ENCODE measurements at places on chromosomes 16 and 17.

GRCh38 chr17:73187203-73187769 lies 5.6 kb upstream of the COG1 start:
- H3K36me3 ChIP-seq = no peaks in the 10 kb centered on the region
- no peak overlapping the region for H3K4me3 ChIP-seq
- no peak overlapping the region for H3K27ac ChIP-seq
- H3K27me3 ChIP-seq = no peaks in the 10 kb centered on the region
- peaks cover 24% of the 10 kb centered on the region for H3K4me1 ChIP-seq

DNA sequence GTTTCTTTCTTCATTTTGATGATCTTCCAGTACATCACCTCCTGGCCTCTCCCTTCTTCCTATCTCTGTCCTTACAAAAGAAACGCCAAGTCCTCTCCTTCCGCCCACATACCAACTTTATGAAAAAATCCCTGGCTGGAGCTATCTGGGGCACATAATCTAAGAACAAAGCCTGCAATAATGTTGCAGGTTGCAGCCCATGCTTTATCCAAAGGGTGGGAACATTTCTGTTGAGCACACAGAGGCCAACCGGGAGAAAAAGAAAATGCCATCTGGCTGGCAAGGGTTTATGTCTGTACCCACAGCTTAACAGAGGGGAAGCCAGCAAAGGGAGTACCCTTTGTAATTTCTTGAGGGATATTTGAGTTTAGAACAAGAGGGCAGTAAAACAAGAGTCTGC lies 409.6 kb downstream of the SOX9 start:
- no peaks in the 10 kb centered on the region for H3K27me3 ChIP-seq
- H3K4me1 ChIP-seq = no peaks in the 10 kb centered on the region
- no peaks in the 10 kb centered on the region for H3K36me3 ChIP-seq
- no peak overlapping the region for H3K27ac ChIP-seq

- no peaks in the 10 kb centered on the region for H3K36me3 ChIP-seq
- no peaks in the 10 kb centered on the region for H3K27me3 ChIP-seq
- no peak for DNase-seq
- no peak overlapping the region for H3K27ac ChIP-seq
- H3K4me3 ChIP-seq = no peak overlapping the region
Measured at GRCh38 chr17:801660-802059, 19.5 kb downstream of the MRM3 start.

DNA sequence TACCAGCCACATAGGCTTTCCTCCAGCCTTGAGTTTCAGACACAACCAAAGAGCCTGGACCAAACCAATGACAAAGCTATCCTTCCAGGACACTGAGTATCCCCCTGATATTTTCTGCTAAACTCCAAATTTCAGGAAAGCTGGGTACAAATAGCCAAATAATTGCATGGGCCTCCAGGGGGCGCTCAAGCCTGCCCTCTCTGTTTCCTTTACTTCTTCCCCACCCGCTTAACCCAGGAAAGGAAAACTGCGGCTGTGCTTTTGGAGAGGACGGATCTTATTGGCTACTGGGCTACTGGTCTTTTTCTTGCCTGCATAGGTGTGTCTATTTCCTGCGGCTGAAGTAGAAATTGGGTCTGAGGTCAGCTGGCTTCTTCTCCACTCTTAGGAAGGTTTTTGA lies 30.1 kb downstream of the GNGT2 start:
- no peak overlapping the region for H3K27ac ChIP-seq
- H3K4me1 ChIP-seq = peaks cover 3% of the 10 kb centered on the region
- H3K4me3 ChIP-seq = no peak overlapping the region
- DNase-seq = peak; percentile 74
- no peaks in the 10 kb centered on the region for H3K36me3 ChIP-seq
- H3K27me3 ChIP-seq = no peaks in the 10 kb centered on the region

- H3K27ac ChIP-seq = no peak overlapping the region
- no peak overlapping the region for H3K4me3 ChIP-seq
- no peak for DNase-seq
- H3K36me3 ChIP-seq = peaks cover 26% of the 10 kb centered on the region
- H3K4me1 ChIP-seq = no peaks in the 10 kb centered on the region
- H3K27me3 ChIP-seq = no peaks in the 10 kb centered on the region
Measured at GRCh38 chr16:68202091-68202519, 33.8 kb downstream of the ESRP2 start.

- H3K36me3 ChIP-seq = no peaks in the 10 kb centered on the region
- H3K27me3 ChIP-seq = no peaks in the 10 kb centered on the region
- H3K27ac ChIP-seq = no peak overlapping the region
- peak; percentile 4 for DNase-seq
- no peaks in the 10 kb centered on the region for H3K4me1 ChIP-seq
Measured at GRCh38 chr16:79628501-79628975, 28.0 kb upstream of the MAF start.

DNA sequence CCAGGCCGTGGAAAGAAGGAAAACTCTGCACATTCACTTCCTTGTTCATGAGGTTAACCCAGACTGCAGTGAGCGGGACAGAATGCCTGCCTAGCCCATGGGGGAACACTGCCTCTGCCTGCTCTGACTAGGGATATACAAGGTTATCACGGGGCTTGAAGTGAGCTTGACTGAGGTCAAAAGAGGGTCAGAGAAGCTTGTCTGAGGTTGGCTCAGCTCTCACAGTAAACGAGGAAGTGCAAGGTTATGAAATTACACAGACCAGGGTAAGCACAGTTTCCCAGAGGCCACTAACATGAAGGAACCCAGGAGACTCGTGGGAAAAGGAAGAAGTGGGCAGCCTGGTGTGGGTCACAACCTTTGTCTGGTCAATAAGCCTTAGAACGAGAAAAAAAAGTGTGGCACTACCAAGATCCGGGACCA lies 28.7 kb downstream of the HIC1 start:
- peaks cover 6% of the 10 kb centered on the region for H3K27me3 ChIP-seq
- H3K4me1 ChIP-seq = peaks cover 66% of the 10 kb centered on the region
- H3K36me3 ChIP-seq = peaks cover 28% of the 10 kb centered on the region
- H3K27ac ChIP-seq = peak overlapping the region; percentile 74
- DNase-seq = peak; percentile 97

- H3K36me3 ChIP-seq = no peaks in the 10 kb centered on the region
- no peak overlapping the region for H3K27ac ChIP-seq
- peaks cover 2% of the 10 kb centered on the region for H3K27me3 ChIP-seq
- no peak for DNase-seq
- H3K4me3 ChIP-seq = peak overlapping the region; percentile 95
- H3K4me1 ChIP-seq = peaks cover 64% of the 10 kb centered on the region
Measured at GRCh38 chr16:88977812-88978607, 1.0 kb upstream of the CBFA2T3 start.

DNA sequence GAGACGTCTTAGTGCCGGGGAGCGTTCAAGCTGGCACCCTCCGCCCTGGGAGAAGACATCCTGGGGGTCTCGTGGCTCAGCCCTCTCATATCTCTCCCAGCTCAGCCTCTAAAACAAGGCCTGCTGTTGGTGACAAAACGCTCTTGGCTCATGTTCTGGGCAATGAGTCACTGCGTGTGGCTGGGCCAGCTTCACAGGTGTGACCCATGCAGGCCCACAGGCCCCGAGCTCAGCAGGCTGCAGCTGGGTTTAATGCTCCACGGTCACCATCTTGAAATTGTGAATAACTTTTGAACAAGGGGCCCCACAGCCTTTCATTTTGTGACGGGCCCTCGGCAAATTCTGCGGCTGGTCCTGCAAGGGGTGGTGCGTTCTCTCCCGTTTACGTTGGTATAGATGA lies 22.4 kb downstream of the GAA start:
- H3K27me3 ChIP-seq = no peaks in the 10 kb centered on the region
- peaks cover 9% of the 10 kb centered on the region for H3K36me3 ChIP-seq
- H3K4me1 ChIP-seq = no peaks in the 10 kb centered on the region
- H3K27ac ChIP-seq = no peak overlapping the region
- DNase-seq = no peak

GRCh38 chr16:71409011-71409775 lies 32.7 kb downstream of the TLE7 start:
- no peaks in the 10 kb centered on the region for H3K27me3 ChIP-seq
- DNase-seq = no peak
- H3K36me3 ChIP-seq = no peaks in the 10 kb centered on the region
- no peak overlapping the region for H3K27ac ChIP-seq
- H3K4me3 ChIP-seq = no peak overlapping the region

- H3K4me3 ChIP-seq = no peak overlapping the region
- peaks cover 15% of the 10 kb centered on the region for H3K4me1 ChIP-seq
- H3K27me3 ChIP-seq = no peaks in the 10 kb centered on the region
Measured at GRCh38 chr17:5422505-5422904, 2.5 kb downstream of the RPAIN start.

DNA sequence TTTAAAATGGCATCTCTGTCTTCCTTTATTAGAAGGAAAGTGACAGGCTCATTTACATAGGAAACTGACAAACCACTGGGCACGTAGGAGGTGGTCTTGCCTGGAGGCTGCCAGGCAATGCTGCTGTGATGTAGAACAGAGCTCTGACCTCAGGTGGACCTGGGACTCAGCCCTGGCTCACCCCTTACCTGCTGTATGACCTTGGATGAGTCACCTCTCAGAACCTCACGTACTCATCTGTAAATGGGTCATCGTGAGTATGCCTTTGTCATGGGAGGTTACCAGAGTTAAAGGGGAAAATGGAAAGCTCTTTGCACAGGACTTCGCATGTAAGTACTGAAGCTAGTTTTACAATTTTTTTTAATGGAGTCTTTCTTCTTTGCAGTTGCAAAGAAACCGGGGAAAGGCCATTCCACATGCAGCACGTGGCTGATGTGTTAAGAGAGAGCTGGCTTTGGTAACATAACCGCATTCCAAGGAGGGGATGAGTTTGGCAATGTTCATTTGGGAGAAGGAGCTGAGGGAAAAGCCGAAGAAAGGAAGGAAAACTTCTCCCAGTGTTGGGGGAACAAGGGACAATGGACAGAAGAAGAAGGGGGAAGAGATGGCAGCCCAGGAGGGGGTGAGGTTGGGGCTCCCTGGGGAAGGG lies 37.4 kb upstream of the LONP2 start:
- H3K4me1 ChIP-seq = peaks cover 2% of the 10 kb centered on the region
- H3K27me3 ChIP-seq = no peaks in the 10 kb centered on the region
- H3K4me3 ChIP-seq = no peak overlapping the region
- H3K36me3 ChIP-seq = no peaks in the 10 kb centered on the region

DNA sequence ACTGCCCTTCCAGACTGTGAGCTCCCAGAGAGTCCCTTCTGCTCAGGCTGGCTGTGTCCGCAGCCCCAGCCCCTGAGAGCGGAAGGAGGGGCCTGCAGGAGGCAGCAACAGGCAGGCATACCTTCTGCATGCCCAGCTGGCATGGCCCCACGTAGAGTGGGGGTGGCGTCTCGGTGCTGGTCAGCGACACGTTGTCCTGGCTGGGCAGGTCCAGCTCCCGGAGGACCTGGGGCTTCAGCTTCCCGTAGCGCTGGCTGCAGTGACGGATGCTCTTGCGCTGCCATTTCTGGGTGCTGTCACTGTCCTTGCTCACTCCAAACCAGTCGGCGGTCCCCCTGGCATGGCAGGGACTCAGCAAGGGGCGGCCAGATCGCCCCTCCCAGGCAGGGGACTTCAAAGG lies 9.0 kb downstream of the RHBDF1 start:
- DNase-seq = no peak
- no peak overlapping the region for H3K27ac ChIP-seq
- no peaks in the 10 kb centered on the region for H3K36me3 ChIP-seq
- no peaks in the 10 kb centered on the region for H3K4me1 ChIP-seq
- H3K27me3 ChIP-seq = peaks cover 4% of the 10 kb centered on the region
- H3K4me3 ChIP-seq = no peak overlapping the region

DNA sequence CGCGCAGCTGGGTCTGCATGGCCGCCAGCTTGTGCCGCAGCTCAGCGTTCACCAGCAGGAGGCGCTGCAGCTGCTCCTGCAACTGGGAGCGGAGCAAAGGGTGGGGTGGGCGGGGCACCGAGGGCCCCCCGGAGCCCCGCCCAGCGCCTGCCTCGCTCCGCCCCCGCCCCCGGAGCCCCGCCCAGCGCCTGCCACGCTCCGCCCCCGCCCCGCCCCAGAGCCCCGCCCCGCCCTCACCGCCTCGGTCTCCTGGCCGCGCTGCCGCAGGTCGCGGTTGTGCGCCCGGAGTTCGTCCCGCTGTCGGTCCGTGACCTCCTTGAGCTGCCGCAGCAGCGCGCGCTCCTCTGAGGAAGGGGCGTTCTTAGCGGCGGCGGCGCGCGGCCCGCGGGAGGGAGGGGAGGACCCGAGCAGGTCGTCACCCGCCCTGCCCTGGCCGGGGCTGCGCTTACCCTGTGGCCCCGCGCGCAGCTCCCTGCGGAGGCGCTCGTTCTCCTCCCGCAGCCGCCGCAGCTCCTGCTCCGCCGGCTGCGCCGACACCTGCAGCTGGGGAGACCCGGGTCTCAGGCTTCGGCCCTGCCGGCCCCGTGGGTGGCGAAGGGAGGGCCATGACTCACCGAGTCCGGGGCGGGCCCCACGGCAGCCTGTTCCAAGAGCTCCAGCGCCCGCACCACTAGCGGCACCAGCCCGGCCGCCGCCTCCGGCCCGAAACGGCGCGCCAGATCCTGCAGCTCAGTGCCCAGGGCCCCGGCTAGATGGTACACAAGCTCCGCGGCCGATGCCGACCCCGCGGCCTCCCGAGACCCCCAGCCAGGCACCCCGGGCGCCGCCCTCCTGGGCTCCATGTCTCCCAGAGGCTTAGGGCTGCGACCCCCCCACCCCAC lies 463 bp downstream of the RILP start:
- peak; percentile 96 for DNase-seq
- H3K27me3 ChIP-seq = no peaks in the 10 kb centered on the region
- H3K4me1 ChIP-seq = peaks cover 60% of the 10 kb centered on the region
- H3K27ac ChIP-seq = peak overlapping the region; percentile 76
- H3K36me3 ChIP-seq = peaks cover 38% of the 10 kb centered on the region

- H3K36me3 ChIP-seq = peaks cover 83% of the 10 kb centered on the region
- peaks cover 30% of the 10 kb centered on the region for H3K4me1 ChIP-seq
- no peak for DNase-seq
- no peak overlapping the region for H3K4me3 ChIP-seq
Measured at GRCh38 chr16:50675686-50676610, 5.2 kb downstream of the SNX20 start.

- no peaks in the 10 kb centered on the region for H3K4me1 ChIP-seq
- no peak overlapping the region for H3K4me3 ChIP-seq
- no peak for DNase-seq
- H3K27ac ChIP-seq = no peak overlapping the region
- no peaks in the 10 kb centered on the region for H3K36me3 ChIP-seq
Measured at GRCh38 chr17:14133104-14133503, 63.8 kb downstream of the COX10 start.

- H3K4me3 ChIP-seq = no peak overlapping the region
- H3K27me3 ChIP-seq = no peaks in the 10 kb centered on the region
- H3K27ac ChIP-seq = peak overlapping the region; percentile 97
- H3K36me3 ChIP-seq = no peaks in the 10 kb centered on the region
- DNase-seq = peak; percentile 97
Measured at GRCh38 chr17:78383725-78384471, 5.4 kb downstream of the PGS1 start.

- peak; percentile 42 for DNase-seq
- no peak overlapping the region for H3K4me3 ChIP-seq
- H3K4me1 ChIP-seq = peaks cover 16% of the 10 kb centered on the region
- H3K36me3 ChIP-seq = no peaks in the 10 kb centered on the region
Measured at GRCh38 chr17:66494023-66494803, 191.8 kb downstream of the PRKCA start.

Measured in CD14-positive monocyte (primary cell).